Left ventricle myocardium inferior (tissue), 1 donor: ENCODE measurements at places on chromosomes 2 and 18. TPM values are rescaled to one million over a fixed set of nuclear protein-coding genes. Genes with fewer than 3 reads are reported as not detected.

Gene RGPD4
- not detected for total RNA-seq

- DNase-seq, result peak; percentile 82
Measured at GRCh38 chr2:61179701-61180639, 18.0 kb downstream of the C2orf74 start.

GRCh38 chr2:24418166-24418841 lies 58.0 kb upstream of the ITSN2 start:
- DNase-seq, result no peak

- no peak for DNase-seq
Measured at GRCh38 chr18:25099895-25100294, 252.1 kb downstream of the ZNF521 start.

DNA sequence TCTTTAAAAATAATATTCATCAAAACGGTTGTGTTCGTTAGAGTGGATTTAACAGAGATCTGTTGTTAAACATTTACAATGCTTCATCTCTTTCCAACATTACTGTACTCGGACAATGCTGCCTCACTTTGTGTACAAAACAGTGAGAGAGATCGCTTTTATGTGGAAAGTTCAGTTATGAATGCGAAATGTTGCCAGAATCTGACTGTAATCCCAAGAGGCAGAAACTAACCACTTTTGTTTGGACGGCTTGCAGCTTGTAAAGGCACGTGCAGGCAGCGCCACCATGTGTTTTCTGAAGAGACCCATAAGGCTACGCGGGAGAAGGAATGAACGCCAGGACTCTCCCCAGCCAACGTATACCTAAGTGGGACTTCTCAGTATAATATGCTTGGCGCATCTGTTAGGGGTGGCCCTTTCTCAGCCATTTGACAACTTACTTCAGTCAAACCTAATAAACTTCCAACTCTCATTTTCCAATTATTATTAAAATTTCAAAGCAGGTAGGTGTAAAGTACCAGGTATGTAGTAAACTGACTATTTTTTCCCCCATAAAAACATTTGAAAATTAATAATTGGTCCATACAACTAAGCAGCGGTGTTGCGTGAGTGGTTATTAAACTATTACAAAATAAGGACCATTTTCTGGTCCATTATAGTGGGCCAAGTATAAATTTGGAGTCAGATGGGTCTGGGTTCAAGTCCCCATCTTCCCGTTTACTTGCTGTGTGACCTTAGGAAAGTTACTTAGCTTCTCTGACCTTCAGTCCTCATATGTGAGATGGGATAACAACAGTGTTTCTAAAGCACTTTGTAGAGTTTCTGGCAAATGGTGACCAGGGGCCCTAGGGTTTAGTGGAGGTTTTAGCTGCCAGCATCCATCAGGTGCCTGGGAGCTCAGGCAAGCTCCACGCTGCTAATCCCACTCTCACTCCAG lies 5.6 kb upstream of the NAPG start:
- peak; percentile 79 for DNase-seq
